Activated T-helper 17 cell treated with anti-CD3 and anti-CD28 coated beads, Interleukin-2, amount 50 U/mL, for 72 hours (primary cell): ENCODE measurements at places on chromosomes 3 and 15.

GRCh38 chr15:73699249-73700040, 15.3 kb downstream of the CD276 start:
- no peak for ATAC-seq

DNA sequence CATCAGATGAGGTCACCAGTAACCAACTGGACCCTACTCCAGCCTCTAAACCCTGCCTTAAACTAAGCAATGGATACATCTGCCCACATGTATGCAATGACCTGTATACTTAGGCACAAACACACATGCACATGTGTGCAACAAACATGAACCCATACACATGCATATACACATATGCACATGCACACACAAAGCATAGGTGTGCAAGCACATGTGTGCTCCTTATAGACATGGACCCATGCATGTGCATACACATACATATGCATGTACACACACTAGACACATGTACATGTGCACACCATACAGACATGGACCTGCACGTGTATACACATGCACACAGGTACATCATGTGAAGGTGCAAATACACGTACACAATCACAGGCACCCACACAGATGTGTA, 8.6 kb upstream of the TRH start:
- ATAC-seq, result no peak

GRCh38 chr15:57675481-57676181, 30.9 kb upstream of the POLR2M start:
- no peak for ATAC-seq

DNA sequence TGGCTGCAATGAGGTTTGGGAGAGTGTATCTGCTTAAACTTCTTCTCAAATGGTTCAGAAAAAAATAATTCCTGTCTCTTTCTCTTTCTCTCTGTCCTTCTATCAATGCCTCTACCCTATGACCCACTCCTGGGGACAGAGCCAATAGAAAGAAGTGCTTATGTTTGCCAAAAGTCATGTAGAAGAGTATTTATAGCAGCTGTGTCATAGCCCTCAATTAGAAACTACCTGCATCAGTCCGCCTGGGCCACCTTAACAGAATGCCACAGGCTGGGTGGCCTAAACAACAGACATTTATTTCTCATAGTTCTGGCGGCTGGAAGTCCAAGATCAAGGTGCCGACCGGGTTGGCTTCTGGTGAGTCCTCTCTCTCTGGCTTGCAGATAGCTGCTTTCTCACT, 92.5 kb downstream of the HMG20A start:
- ATAC-seq, result no peak

DNA sequence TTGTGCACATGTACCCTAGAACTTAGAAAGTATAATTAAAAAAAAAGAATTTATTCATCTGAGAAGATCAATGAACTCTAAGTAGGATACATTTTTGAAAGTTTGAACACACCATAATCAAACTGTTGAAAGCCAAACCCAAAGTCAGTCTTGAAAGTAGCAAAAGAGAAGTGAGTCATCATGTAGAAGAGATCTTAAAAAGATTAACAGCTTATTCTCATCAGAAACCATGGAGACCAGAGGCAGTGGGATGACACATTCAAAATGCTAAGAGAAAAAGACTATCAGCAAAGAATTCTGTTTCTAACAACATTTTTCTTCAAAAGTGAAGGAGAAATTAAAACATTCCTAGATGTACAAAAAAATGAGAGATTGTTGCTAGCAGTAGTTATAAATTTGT, 60.7 kb downstream of the TIMP4 start:
- ATAC-seq, result peak; percentile 62

DNA sequence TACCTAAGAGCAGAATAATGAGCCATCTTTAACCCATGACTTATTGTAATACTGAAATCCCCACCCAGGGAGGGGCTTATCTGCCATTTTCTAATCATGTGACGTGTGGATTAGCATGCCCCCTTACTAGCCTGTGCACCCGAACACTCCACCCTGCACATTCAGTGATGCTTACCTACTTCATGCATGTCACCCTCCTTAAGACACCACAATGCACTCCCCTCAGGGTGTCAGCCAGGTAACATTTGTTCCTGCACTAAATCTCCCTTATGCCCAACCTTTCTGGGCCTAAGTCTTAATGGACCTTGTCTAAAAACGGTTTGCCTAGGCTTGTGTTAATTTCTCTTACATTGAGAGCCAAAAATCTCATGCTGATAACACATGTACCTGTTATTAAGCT, 336.6 kb downstream of the OCA2 start:
- no peak for ATAC-seq

DNA sequence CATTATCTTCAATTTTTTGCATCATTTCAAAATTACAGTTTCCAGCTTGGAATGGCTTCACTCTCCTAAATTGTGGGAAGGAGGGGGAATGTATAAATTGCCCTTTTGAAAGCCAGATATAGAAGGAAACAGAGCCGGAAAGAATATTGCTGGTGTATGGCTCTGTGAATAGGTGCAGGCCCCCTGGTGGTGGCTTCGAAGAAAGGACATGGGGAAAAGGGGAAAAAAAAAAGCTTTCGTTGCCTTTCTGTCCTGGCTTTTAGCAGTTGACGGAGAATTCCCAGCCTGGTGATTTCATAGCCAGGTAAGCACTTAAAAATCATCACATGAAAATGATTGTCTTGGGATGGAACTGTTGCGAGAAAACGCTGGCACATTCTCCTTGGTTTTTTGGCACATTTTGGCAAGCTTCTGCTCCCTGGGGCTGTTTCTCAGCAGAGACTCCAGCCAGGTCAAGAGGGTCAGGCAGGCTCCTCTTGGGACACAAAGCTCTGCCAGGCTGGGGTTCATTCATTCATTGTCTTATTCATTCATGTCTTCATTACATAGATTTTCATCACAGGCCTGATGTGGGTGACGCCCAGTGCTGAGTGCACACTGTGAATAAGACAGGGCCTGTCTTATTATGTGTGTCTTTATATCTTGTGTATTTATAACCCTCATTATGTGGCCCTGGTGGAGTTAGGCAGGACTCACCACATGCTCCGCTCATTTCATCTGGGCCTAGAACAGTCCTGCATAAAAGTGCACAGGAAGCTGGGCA, 300.0 kb upstream of the TPM1 start:
- ATAC-seq, result peak; percentile 60
